Stimulated activated CD4-positive, alpha-beta T cell treated with anti-CD3 and anti-CD28 coated beads, TNF-alpha, amount 100 ng/mL, for 48 hours (primary cell): ENCODE measurements at places on chromosomes 5 and 9.

GRCh38 chr9:90002397-90003271 is 397.8 kb downstream of the GADD45G start:
- DNase-seq = no peak

- no peak for DNase-seq
Observed at GRCh38 chr9:105244734-105245028, 230 bp downstream of the SLC44A1 start.

DNA sequence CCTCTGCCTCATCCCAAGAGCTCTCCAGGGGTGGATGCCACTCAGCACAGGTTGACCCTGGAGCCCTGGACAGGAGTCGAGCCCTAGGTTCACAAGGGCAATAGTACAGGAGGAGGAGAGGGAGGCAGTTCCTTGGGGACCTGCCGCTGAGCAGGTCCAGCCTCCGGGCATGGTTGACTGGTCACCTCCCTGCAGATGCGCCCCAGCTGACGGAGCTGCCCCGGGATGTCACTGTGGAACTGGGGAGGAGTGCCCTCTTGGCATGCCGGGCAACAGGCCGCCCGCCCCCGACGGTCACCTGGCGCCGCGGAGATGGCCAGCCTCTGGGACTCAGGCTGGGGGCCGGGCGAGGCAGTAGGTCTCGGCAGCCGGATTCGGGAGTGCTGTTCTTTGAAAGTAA is 53.7 kb downstream of the HMCN2 start:
- no peak for DNase-seq

- no peak for DNase-seq
Observed at GRCh38 chr9:133463234-133463863, 3.6 kb downstream of the CACFD1 start.
